CD4-positive, alpha-beta T cell treated with Interleukin-1 beta for 1 hour (primary cell): ENCODE measurements at places on chromosomes 6 and 20.
A peak's percentile ranks its signal among the peaks of the same experiment; 100 is the strongest.

GRCh38 chr6:144019929-144020328 lies 11.9 kb upstream of the PLAGL1 start:
- no peak for DNase-seq

- DNase-seq: no peak
Observed at GRCh38 chr6:26034905-26035304, 52.3 kb upstream of the HFE start.

GRCh38 chr20:62402456-62403150 lies 4.5 kb downstream of the CABLES2 start:
- no peak for DNase-seq

DNA sequence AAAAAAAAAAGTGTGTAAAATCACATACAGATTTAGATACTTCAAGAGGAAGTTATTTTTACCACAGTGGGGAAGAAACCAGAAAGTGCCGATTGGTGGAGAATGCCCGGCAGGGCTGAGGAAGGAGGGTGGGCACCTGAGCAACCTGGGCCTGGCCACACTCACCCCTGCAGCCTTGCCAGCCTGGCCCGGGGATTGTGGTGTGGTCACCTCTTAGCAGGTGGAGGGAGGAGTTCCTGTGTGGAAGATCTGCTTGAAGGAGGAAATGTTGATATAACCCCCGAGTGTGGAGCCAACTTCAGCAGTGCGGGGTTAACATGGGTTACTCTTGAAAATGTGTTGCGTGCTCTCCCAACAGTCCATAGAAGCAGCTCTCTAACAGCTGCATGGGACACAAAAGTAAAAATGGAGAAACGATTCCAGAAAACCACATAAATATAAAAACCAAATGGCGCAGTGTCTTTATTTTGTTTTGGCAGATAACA lies 14.7 kb downstream of the UST start:
- DNase-seq: peak; percentile 74

GRCh38 chr20:44780226-44780625 lies 30.1 kb downstream of the RIMS4 start:
- DNase-seq: peak; percentile 8

DNA sequence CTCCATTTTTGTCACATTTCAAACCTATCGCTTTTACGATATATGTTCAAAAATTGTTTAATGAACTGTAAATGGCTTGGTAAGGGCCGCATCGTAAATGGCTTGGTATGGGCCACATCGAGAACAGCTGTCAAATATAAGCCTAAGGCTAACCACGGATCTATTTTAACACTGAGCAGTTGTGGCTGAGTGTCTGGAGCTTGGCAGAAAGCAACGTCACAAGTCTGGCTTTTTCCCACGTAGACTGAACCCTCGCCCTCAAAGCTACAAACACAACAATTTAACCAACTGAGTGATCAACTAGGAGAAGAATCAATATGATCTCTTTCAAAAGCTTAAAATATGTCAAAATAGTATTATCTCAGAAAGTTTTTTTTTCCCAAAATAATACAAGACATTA lies 71.4 kb upstream of the PRSS16 start:
- peak; percentile 30 for DNase-seq
